ENCODE measurements at places on chromosomes 1 and 21. TPM values are rescaled to one million over a fixed set of nuclear protein-coding genes. Genes with fewer than 3 reads are reported as not detected.

Gene PLA2G2C
- total RNA-seq, result not detected

- H3K4me1 ChIP-seq, result no peaks in the 10 kb centered on the region
- H3K27ac ChIP-seq, result no peak overlapping the region
- DNase-seq, result no peak
These were observed 84.4 kb upstream of the SYT6 start for GRCh38 chr1:114238053-114238452.

Gene ZNF496
- 51.7 TPM for total RNA-seq

Gene KCNK2
- not detected for total RNA-seq

DNA sequence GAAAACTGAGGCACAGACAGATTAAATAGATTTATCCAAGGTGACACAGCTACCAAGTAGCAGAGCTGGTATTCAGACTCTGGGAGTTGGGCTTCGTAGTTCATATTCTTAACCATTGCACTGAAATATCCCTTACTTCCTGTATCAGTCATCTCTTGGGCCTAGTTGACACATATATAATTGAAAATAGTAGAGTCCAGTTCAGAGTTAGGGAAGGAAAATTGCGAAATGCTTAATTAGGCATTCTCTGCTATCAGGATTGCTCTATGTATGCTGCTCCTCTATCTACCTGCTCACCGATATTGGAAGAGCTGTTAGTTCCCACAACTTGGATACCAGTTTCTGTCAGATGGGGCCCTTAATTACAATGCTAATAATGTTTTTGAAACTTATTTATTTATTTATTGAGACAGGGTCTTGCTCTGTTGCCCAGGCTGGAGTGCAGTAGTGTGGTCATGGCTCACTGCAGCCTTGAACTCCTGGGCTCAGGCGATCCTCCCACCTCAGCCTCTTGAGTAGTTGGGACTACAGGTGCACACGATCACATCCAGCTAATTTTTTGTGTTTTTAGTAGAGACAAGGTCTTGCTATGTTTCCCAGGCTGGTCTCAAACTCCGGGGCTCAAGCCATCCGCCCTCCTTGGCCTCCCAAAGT is 8.2 kb downstream of the RCOR3 start:
- no peaks in the 10 kb centered on the region for H3K4me1 ChIP-seq
- H3K27ac ChIP-seq, result no peak overlapping the region
- no peak for DNase-seq
- no peak overlapping the region for H3K4me3 ChIP-seq
- no peaks in the 10 kb centered on the region for H3K27me3 ChIP-seq
- H3K36me3 ChIP-seq, result no peaks in the 10 kb centered on the region

DNA sequence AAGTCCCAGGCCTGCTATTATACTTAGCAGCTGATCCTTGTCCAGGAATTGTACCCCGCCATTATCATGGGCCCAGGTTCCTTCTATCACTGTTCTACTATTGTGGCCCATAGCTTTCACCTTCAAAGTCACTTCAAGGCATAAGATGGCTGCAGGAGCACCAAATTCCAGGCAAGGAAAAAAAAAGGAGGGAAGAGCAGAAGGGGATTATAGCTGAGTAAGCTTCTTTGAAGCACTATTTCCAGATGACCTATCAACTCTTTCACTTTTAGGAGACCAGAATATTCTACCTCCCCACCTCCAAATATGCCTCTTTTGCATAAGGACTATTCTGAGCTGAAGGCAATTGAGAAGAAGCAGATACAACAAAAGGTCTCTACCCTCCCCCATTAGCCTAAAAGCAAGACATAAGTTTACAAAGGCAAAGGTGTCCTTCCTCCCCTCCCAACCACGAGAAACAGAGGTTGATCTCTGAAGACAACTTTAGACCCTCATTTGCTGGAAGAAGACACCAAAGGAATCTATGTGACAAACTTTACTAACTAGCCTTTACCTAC is 41.8 kb downstream of the PTAFR start:
- no peaks in the 10 kb centered on the region for H3K36me3 ChIP-seq
- no peak overlapping the region for H3K27ac ChIP-seq
- H3K4me1 ChIP-seq, result no peaks in the 10 kb centered on the region
- no peak for DNase-seq

Gene KIRREL1
- total RNA-seq, result 34.1 TPM

DNA sequence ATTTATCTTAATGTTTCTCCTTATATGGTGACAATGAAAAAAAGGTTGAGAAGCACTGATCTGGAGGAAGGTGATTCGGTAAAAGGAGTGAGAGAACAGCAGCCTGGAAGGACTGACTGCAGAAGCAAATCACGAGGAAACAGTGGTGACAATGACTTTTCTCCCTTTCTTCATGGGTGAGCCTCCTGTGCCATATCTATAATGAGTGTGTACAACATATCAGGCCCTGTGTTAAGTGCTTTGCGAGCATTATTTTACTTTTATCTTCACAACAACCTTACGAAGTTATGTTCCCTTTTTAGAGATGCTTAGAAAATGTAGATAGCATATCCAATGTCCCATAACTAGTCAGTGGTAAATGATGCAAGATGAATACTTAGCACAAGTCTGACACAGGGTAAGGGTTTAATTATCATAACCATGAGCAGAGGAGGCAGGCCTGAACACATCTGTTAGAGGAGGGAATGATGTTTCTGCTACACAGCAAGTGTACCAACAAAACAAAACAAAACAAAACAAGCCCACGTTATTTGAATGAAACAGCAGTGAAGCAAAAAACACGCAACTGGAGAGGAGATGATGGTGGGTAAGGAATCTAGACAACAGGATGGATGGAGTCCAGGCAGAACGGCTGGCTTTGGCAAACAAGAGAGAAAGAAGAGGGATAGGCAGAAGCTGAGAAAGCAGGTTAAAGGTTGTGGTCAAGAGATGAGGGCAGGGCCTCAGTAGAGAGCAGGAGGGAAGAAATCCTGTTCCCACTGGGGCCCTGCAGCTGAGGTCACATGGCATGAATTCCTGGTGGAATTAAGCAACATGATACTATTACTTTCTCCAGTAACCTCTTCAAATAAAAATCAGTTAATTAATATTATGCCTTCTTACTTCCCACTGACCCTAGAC is 29.6 kb downstream of the GNG12 start:
- H3K4me1 ChIP-seq, result peaks cover 10% of the 10 kb centered on the region
- H3K4me3 ChIP-seq, result no peak overlapping the region
- no peak for DNase-seq

Gene GJA8
- total RNA-seq, result not detected

DNA sequence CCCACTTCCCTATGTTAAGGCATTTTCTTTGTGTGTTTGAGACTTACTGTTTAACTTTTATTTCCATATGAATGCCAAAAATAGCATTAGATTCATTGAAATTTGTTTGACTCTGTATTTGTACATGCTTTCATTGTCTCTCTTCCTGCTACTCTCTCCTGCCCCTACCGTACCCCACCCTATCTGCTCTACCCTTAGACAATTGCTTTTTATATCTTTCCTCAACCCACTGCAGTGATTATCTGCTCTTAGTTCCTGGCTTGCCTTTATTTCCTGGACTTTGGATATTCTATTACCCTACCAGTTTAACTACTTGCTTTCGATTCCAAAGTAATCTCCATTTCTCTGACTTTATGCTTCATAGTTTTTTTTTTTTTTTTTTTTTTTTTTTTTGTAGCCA is 10.5 kb downstream of the RAVER2 start:
- DNase-seq, result no peak
- no peaks in the 10 kb centered on the region for H3K36me3 ChIP-seq
- no peaks in the 10 kb centered on the region for H3K27me3 ChIP-seq
- H3K27ac ChIP-seq, result no peak overlapping the region
- no peak overlapping the region for H3K4me3 ChIP-seq

Gene MNDA
- total RNA-seq, result 6.9 TPM

GRCh38 chr1:76068542-76068941 is 6.0 kb upstream of the ST6GALNAC3 start:
- H3K4me1 ChIP-seq, result no peaks in the 10 kb centered on the region
- DNase-seq, result no peak
- H3K27ac ChIP-seq, result peak overlapping the region; percentile 35
- no peaks in the 10 kb centered on the region for H3K36me3 ChIP-seq
- H3K4me3 ChIP-seq, result no peak overlapping the region

DNA sequence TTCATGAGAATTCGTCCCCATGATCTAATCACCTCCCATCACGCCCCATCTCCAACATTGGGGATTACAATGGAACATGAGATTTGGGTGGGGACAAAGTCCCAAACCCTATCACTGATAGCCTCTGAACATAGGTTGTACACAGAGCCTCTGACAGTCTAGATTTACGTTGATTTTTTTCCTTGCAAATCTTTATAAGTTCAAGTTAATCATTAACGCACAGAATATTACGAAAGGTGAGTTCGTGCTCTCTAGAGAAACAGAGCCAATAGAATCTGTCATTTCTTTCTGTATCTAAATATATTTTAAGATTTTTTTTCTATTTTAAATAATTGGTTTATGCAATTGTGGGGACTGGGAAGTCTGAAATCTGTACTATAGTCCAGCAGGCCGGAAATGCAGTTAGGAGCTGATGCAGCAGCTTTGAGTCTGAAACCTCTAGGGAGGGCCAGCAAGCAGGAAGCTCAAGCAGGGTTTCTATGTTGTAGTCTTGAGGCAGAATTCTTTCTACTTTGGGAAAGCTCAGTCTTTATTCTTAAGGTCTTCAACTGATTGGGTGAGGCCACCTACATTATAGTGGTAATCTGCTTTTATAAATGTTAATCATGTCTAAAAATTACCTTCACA is 61.0 kb downstream of the SELENOF start:
- H3K4me1 ChIP-seq, result no peaks in the 10 kb centered on the region
- H3K4me3 ChIP-seq, result no peak overlapping the region
- DNase-seq, result no peak
- no peak overlapping the region for H3K27ac ChIP-seq

DNA sequence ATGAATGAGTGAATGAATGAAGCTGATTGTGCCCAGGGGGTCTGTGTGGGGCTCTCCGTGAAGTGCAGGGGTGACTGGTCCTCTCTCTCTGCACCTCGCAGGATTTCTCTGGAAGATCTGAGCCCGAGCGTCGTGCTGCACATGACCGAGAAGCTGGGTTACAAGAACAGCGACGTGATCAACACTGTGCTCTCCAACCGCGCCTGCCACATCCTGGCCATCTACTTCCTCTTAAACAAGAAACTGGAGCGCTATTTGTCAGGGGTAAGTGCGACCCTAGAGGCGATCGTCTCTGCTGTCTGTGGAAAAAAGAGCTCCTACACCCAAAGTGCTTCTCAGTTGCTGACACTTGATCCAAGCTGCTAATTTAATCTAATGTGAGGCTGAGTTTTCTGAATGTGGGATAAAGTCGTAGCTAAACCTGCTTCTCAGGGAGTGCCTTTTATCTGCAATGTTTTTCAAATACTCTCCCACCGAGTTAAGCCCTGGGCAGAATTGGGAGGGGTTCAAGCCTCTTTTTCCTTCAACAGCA is 101.7 kb downstream of the HUNK start:
- H3K27me3 ChIP-seq, result no peaks in the 10 kb centered on the region
- DNase-seq, result no peak
- no peaks in the 10 kb centered on the region for H3K4me1 ChIP-seq
- H3K4me3 ChIP-seq, result no peak overlapping the region
- no peaks in the 10 kb centered on the region for H3K36me3 ChIP-seq

Gene KRTAP19-6
- total RNA-seq, result not detected

GRCh38 chr1:92872719-92873118 is 40.9 kb downstream of the RPL5 start:
- H3K27me3 ChIP-seq, result no peaks in the 10 kb centered on the region
- H3K4me1 ChIP-seq, result no peaks in the 10 kb centered on the region
- no peak overlapping the region for H3K4me3 ChIP-seq
- DNase-seq, result no peak
- H3K27ac ChIP-seq, result no peak overlapping the region

GRCh38 chr1:231103961-231104360 is 57.9 kb upstream of the TRIM67 start:
- H3K27me3 ChIP-seq, result no peaks in the 10 kb centered on the region
- H3K4me1 ChIP-seq, result no peaks in the 10 kb centered on the region
- no peak overlapping the region for H3K27ac ChIP-seq
- DNase-seq, result no peak
- no peaks in the 10 kb centered on the region for H3K36me3 ChIP-seq

- H3K36me3 ChIP-seq, result no peaks in the 10 kb centered on the region
- DNase-seq, result peak; percentile 58
- peak overlapping the region; percentile 38 for H3K4me3 ChIP-seq
- H3K27ac ChIP-seq, result peak overlapping the region; percentile 87
- H3K27me3 ChIP-seq, result no peaks in the 10 kb centered on the region
These were observed 62.1 kb downstream of the FAAP20 start for GRCh38 chr1:2132222-2133038.

GRCh38 chr1:81330111-81330510 is 470.6 kb upstream of the ADGRL2 start:
- no peaks in the 10 kb centered on the region for H3K27me3 ChIP-seq
- no peaks in the 10 kb centered on the region for H3K36me3 ChIP-seq
- H3K4me1 ChIP-seq, result no peaks in the 10 kb centered on the region

All from uterus (tissue), 4 donors.